Heart right ventricle (tissue), 16 donors: ENCODE measurements at places on chromosomes 1 and 21.

- DNase-seq = no peak
These were observed 14.7 kb upstream of the PTGFR start for GRCh38 chr1:78475888-78476610.

DNA sequence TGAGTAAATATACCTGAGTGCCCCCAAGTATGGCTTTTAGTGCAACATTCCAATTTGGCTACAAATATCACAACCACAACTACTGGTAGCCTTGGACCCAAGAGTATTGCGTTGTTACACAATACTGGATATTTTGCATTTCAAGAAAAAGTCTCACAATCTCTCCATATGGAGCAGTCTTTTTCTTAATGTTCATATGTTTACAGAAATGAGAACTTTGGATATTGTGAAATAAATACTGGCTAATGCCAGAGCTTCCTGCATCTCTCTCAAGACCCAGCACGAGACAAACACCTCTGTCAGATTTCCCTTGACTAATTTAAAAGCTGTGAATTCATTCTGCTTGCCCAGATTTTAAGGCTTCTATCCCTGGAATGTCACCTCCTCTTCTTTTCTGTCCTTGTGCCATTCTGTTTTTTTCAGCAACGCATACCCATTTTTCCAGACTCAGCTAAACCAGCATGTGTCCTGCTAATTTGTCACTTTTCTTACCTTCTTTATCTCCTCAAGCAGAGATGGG, 136.2 kb upstream of the BACE2 start:
- DNase-seq = no peak

GRCh38 chr1:95086949-95087533, 14.3 kb upstream of the ALG14 start:
- no peak for DNase-seq

- no peak for DNase-seq
These were observed 801 bp downstream of the TRAF5 start for GRCh38 chr1:211327346-211327921.

GRCh38 chr1:29123887-29124365, at the start of gene TMEM200B:
TSS of gene TMEM200B (minus strand) at chr1:29123903. CDS start at chr1:29121828, 2,075 bp downstream.
- no peak for DNase-seq

GRCh38 chr1:238606457-238606856, 715.7 kb upstream of the ZP4 start:
- no peak for DNase-seq

DNA sequence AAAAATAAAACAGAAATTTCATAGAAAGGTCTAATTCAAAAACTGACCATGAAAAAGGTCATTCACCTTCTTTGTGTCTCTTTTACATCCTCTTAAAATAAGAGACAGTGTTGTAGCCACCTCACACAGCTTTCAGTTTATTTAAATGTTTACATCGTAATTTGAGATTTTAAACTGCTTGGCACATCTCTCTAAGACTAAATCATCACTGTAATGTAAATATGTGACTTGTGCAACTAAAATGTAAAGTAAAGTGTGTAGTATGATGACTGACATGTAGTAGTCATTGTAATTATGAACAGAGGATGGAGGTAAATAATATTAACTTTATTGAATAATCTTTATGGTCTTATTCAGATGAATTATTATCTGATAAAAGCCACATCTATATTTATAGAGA, 283.9 kb downstream of the KCNT2 start:
- no peak for DNase-seq

DNA sequence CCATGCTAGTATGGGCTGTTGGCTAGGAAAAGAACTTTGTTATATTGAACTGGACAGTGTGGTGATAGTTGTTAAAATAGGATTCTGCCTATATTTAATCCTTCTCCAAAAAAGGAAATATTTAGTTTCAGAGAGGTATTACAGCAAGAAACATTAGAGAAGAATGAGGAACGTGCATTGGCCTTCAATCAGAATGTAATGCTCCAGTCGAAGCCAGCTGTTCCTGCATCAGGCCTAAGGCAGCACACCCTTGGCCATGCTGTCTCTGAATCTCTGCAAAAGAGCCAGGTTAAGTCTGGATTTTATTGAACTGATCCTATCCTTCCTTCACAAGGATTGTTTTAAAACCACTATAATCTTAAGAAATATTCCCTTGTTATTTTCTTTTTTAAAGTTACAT, 35.3 kb upstream of the RALGPS2 start:
- DNase-seq = no peak

DNA sequence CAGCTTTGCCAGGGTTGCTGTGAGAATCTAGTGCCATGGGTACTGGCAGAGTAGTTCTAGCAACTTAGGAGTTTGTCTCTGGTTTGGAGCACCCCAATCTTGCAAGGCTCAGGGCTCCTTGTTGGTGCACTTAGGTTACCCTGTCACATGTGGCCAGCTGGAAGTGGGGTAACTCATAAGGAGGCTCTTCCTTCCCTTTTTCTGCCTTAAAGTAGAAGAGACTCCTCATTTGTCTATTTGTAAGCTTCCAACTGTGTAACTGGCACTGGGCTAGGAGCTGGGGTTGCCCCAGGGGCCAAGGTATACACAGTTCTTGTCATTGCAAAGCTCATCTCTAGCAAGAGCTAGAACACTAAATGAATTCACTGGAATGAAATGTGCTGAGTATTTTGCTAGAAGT, 10.6 kb downstream of the MROH7 start:
- DNase-seq = no peak

GRCh38 chr1:65196926-65197325, 48.9 kb downstream of the AK4 start:
- DNase-seq = no peak

GRCh38 chr1:209513226-209513625, 70.3 kb upstream of the CAMK1G start:
- no peak for DNase-seq

GRCh38 chr1:1461721-1462317, 9.7 kb upstream of the ATAD3B start:
- DNase-seq = no peak

GRCh38 chr21:14691914-14692313, 145.8 kb upstream of the SAMSN1 start:
- no peak for DNase-seq

GRCh38 chr1:212484701-212485570, 52.2 kb downstream of the NENF start:
- no peak for DNase-seq

DNA sequence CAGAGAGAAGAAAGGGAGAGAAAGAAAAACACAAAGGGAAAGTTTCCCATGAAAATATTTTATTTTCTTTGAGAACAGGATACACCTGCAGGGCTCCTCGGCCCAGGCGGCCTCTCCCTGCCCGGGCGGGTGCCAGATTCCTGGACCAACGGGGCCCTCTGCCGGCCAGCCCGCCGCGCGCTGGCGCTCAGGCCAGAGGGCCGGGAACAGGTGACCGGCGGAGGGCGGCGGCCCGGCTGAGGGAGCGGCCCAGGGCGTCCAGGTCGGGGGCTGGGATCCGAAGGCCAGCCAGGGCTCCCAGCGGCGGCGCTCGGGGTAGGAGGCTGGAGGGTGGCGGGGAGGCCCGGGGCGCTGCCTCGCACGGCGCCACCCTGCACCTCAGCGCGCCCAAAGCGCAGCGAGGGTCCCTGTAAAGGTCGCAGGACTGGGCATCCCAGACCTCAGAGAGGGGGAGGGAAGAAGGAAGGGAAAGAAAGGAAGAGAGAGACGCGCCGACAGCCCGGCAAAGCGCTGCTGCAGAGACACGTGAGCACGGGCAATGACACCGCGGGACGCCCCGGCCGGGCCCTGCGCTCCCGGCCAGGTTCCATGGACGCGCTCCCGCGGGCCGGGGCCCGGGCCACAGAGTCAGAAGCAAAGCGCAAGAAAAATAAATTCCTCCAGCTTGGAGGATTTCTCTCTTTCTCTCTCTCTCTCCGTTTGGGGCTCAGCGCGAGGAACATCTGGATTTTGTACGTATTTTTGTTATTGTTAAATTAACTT, 927 bp downstream of the WNT9A start:
- DNase-seq = peak; percentile 77
